Endothelial cell of umbilical vein (primary cell): ENCODE measurements at places on chromosomes 11 and 22. TPM values are rescaled to one million over a fixed set of nuclear protein-coding genes. Genes with fewer than 3 reads are reported as not detected.

GRCh38 chr11:10181811-10182210 lies 112.2 kb downstream of the SBF2 start:
- no peak overlapping the region for H3K4me3 ChIP-seq
- H3K4me1 ChIP-seq: no peaks in the 10 kb centered on the region
- H3K36me3 ChIP-seq: no peaks in the 10 kb centered on the region
- no peak overlapping the region for H3K27ac ChIP-seq
- H3K27me3 ChIP-seq: no peaks in the 10 kb centered on the region

DNA sequence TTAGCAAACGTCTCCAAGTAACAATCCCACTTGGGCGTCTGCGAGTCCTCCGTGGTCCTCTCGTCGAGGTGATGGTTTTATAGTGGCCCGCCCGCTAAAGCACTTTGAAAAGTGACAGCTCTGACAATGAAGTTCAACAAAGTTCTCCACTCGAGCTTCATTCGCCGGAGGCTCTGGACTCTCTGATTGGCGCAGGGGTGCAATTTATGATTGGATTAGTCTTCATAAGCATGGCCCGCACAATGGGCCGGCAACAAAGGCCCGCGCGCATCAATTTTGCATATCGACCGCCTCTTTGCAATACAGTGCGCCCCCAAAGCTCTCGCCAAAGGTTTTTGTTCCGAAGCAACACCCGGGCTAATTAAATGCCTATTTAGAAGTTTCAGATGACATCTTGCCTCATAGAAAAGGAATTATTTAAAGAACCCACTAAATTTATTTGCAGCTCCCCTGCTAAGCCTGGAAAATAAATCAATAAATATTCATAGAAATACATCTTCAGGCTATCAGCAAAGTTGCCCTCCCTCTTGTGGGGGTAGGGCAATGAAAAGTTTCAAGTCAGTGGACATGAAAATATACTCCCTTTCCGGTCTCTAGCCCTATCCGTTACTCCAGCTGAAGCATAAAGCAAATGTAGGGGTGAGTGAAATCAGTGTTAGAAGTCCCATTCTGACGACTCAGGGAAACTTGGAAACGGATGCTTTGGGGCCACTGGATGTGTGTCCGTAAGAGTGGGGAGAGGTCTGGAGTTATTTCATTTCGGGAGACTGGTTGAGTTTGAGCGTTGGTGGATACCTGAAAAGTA lies at the start of gene DBX1:
DBX1 (minus strand) TSS at position 51 of the 805 bp plus-strand sequence. CDS start 151 bp downstream, outside the sequence.
- H3K36me3 ChIP-seq: no peaks in the 10 kb centered on the region
- DNase-seq: no peak
- peaks cover 8% of the 10 kb centered on the region for H3K4me1 ChIP-seq

DNA sequence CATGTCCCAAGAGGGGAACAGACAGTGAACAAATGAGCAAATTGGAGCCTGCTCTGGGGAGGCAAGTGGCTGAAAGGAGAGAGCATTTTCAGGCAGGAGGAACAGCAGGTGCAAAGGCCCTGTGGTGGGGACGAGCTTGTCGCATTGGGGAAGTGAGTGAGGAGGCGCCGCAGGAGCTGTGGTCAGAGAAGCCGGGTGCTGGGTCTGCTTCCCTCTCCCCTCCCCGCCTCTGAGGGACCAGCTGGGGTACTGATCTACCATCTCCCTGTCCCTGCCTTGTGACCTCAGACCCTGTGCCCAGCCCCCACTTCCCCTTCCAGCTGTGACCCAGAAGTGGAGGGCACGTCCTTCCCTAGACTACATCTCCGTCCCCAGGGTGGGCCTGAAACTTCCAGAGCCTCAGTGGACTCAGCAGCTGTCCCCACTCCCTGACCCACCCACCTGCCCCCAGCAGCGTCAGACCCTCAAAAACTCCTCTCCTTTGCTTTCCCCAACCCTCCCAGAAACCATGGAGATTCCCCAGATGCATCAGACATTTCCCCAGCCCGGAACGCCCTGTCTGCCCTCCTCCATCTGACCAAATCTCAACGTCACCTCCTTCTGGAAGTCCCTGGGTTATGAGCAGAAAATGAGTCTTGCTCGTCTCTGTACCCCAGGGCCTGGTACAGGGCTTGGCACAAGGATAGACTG lies 19.7 kb upstream of the PDGFB start:
- no peak for DNase-seq
- H3K4me1 ChIP-seq: peaks cover 12% of the 10 kb centered on the region
- no peak overlapping the region for H3K4me3 ChIP-seq
- H3K36me3 ChIP-seq: no peaks in the 10 kb centered on the region
- H3K27me3 ChIP-seq: no peaks in the 10 kb centered on the region

GRCh38 chr22:26565181-26565580 lies 24.8 kb downstream of the TPST2 start:
- H3K36me3 ChIP-seq: no peaks in the 10 kb centered on the region
- H3K4me1 ChIP-seq: peaks cover 20% of the 10 kb centered on the region
- DNase-seq: no peak
- no peak overlapping the region for H3K27ac ChIP-seq
- H3K27me3 ChIP-seq: no peaks in the 10 kb centered on the region

DNA sequence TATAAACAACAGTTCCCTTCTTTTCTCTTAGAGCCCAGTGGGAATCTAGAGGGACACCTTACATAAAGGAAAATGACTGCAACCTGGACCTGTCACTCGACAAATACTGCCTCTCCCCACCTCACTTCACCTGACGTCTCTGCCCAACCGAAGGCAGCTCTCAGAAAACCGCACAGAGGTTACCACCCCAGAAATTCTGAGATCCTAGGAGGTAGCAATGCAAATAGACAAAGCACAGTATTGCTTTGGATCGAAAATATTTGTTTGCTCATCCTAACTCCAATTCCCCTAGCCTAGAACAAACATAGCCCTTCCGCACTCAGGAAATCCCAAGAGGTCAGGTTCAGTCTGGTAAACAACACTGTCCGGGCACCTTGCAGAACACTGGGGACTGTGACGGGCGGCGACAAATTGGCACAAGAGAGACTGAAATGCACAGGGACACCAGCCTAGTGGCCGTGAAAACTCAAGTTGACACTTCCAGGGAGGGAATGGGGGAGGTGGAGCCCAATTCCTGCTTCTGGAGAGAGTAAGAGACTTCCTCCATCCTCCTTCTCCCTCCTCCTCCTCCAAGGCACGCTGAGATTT lies 420 bp upstream of the TRIM44 start:
- no peaks in the 10 kb centered on the region for H3K36me3 ChIP-seq
- H3K4me3 ChIP-seq: peak overlapping the region; percentile 47

DNA sequence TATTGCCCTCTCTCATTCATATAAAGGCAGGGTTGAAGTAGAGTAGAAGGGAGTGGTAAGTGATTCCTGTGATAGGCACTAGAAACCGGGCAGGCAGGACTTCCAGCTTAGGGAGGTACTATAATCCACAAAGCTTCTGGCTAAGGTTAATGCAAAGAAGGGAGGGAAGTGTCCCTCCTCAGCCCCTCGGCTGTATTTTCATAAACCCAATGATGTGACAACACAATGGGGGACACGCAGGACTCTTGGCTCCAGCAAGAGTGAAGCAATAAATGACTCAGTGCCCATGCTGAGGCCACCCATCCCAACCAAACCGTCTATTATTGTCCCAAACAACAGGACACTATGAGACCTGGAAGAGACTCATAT lies 90.7 kb downstream of the ETS1 start:
- H3K27me3 ChIP-seq: no peaks in the 10 kb centered on the region
- H3K27ac ChIP-seq: peak overlapping the region; percentile 94
- no peak for DNase-seq
- no peaks in the 10 kb centered on the region for H3K36me3 ChIP-seq
- no peak overlapping the region for H3K4me3 ChIP-seq
- peaks cover 65% of the 10 kb centered on the region for H3K4me1 ChIP-seq

GRCh38 chr11:31060880-31061279 lies 308.7 kb downstream of the DCDC1 start:
- no peak overlapping the region for H3K4me3 ChIP-seq
- no peaks in the 10 kb centered on the region for H3K36me3 ChIP-seq
- no peak overlapping the region for H3K27ac ChIP-seq
- H3K27me3 ChIP-seq: peaks cover 1% of the 10 kb centered on the region
- DNase-seq: no peak
- H3K4me1 ChIP-seq: no peaks in the 10 kb centered on the region

DNA sequence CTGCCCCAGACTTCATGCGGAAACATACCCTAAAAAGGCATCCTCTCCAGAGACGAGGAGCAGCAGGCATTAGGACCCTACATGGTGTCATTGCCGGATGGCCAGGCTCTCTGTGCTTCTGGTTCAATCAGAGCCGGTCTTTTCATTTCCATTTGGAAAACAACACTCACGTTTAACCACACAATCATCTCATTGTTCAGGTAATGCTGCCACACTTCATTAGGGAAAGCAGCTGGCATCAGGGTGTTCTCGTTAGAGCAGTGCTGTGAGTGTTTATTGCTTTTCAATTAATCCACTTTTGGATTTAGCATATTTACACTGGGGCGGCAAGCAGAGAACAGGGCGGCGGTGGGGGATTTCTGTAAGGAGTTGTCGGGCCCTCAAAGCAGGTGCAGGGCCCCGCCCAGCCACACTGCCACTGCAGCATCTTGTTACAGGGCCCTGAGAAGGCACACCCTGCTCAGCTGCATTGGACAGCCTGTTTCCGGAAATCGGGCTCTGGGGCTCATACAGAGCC lies 338.6 kb downstream of the SHANK2 start:
- H3K4me1 ChIP-seq: no peaks in the 10 kb centered on the region
- H3K4me3 ChIP-seq: no peak overlapping the region
- H3K27me3 ChIP-seq: no peaks in the 10 kb centered on the region
- H3K36me3 ChIP-seq: no peaks in the 10 kb centered on the region
- DNase-seq: no peak
- H3K27ac ChIP-seq: no peak overlapping the region

GRCh38 chr11:127395034-127395433 lies 394.5 kb upstream of the KIRREL3 start:
- no peaks in the 10 kb centered on the region for H3K4me1 ChIP-seq
- no peaks in the 10 kb centered on the region for H3K27me3 ChIP-seq
- DNase-seq: no peak
- H3K27ac ChIP-seq: no peak overlapping the region
- no peaks in the 10 kb centered on the region for H3K36me3 ChIP-seq

DNA sequence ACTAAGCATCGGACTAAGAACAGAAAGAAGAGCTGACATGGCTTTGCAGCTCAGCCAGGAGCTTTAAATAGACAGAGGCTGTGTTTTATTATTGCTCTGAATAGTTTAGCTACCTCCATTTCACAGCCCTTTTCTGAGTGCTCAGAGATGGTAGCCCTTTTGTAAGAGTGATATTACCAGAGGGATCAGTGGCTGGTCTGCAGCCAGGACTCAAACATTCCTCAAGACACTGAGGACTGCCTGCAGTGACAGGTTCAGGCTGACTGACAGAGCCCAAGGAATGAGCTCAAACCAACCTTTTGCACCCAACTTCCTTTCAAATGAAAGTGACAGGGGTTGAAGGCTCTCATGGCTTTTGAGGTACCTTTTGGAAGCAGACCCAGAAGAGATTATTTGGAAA lies 189.0 kb downstream of the DDX10 start:
- peak; percentile 49 for DNase-seq
- H3K4me1 ChIP-seq: peaks cover 32% of the 10 kb centered on the region
- H3K36me3 ChIP-seq: no peaks in the 10 kb centered on the region
- H3K27me3 ChIP-seq: no peaks in the 10 kb centered on the region
- H3K27ac ChIP-seq: peak overlapping the region; percentile 70

DNA sequence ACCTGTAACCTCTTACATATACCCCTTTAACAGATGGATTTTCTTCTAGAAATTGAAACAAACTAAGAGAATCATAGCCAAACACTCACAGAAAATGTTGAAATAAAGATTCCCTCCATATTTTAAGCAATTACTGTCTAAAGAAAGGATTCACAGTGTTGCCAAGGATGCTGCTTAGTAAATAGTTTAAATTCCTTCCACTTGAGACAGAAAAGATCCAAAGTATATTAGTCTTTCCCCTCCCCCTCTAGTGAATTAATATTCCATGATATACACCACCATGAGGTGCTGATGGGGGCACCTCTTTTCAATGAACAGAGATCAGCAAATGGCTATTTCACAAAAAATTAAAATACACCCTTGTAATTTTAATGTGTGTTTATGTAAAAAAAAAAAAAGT lies 186.8 kb downstream of the SOX6 start:
- no peaks in the 10 kb centered on the region for H3K4me1 ChIP-seq
- no peaks in the 10 kb centered on the region for H3K36me3 ChIP-seq
- H3K27me3 ChIP-seq: no peaks in the 10 kb centered on the region
- no peak for DNase-seq
- no peak overlapping the region for H3K27ac ChIP-seq
- H3K4me3 ChIP-seq: no peak overlapping the region

GRCh38 chr22:42269432-42270175 lies 849 bp downstream of the TCF20 start:
- peaks cover 7% of the 10 kb centered on the region for H3K4me1 ChIP-seq
- no peaks in the 10 kb centered on the region for H3K36me3 ChIP-seq
- H3K4me3 ChIP-seq: peak overlapping the region; percentile 61
- peak; percentile 28 for DNase-seq
- no peaks in the 10 kb centered on the region for H3K27me3 ChIP-seq
- H3K27ac ChIP-seq: peak overlapping the region; percentile 48

- no peaks in the 10 kb centered on the region for H3K4me1 ChIP-seq
- H3K36me3 ChIP-seq: no peaks in the 10 kb centered on the region
- DNase-seq: no peak
- H3K27me3 ChIP-seq: no peaks in the 10 kb centered on the region
- no peak within 1 kb of the TSS for H3K4me3 ChIP-seq
Observed at GRCh38 chr11:60378354-60378753, at the start of gene MS4A7. Gene MS4A7 (plus strand): TSS chr11:60378532. CDS start chr11:60383142, 4,610 bp downstream.

GRCh38 chr11:87316491-87316890 lies 278.8 kb downstream of the TMEM135 start:
- no peak overlapping the region for H3K4me3 ChIP-seq
- no peak for DNase-seq
- no peaks in the 10 kb centered on the region for H3K36me3 ChIP-seq
- no peaks in the 10 kb centered on the region for H3K27me3 ChIP-seq
- H3K27ac ChIP-seq: no peak overlapping the region

DNA sequence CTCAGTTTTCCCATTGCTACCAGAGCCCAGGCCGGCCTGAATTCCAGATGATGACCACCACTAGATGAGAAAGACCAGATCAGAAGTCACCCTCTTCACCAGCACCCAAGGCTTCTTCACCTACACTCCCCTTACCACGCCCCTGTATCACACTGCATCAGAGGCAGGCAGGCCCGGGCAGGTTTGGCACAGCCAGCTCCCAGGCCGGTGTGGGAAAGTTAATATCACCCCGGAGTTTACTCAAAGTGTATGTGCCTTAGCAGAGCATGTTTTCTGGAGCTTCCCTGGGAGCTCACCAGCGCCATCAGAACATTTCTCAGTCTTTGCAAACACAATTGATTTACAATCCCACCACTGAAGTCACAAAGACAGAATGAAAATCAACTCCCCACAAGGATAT lies 47.5 kb upstream of the POU2AF1 start:
- no peak for DNase-seq
- no peak overlapping the region for H3K27ac ChIP-seq
- no peaks in the 10 kb centered on the region for H3K36me3 ChIP-seq
- peaks cover 5% of the 10 kb centered on the region for H3K27me3 ChIP-seq

PRG3 gene
- total RNA-seq: not detected in 2 replicates

P2RY6 gene
- total RNA-seq: 0.30 TPM in 1 of 2 replicates, not detected in the other

SLC5A12 gene
- not detected in 2 replicates for total RNA-seq

TPH1 gene
- 0.07 and 0.42 TPM in 2 replicates for total RNA-seq
